Smooth muscle cell of trachea (primary cell): ENCODE measurements at places on chromosomes 7 and 10. TPM values are rescaled to one million over a fixed set of nuclear protein-coding genes. Genes with fewer than 3 reads are reported as not detected.

Gene TFPI2
- total RNA-seq, result 6.6 and 14.5 TPM in 2 replicates

Gene HPSE2
- total RNA-seq, result not detected in 2 replicates

Gene NODAL
- total RNA-seq, result not detected in 2 replicates

Gene BUB3
- 133 and 200 TPM in 2 replicates for total RNA-seq

Gene SLC26A3
- not detected in 2 replicates for total RNA-seq

Gene MAP3K8
- total RNA-seq, result 11.1 and 12.6 TPM in 2 replicates

Gene NPY4R2
- 0.17 TPM in 1 of 2 replicates, not detected in the other for total RNA-seq

Gene AKR1E2
- 10.1 and 17.0 TPM in 2 replicates for total RNA-seq

Gene OR6V1
- not detected in 2 replicates for total RNA-seq

Gene PI4K2A
- total RNA-seq, result 24.3 and 40.2 TPM in 2 replicates

Gene KIAA1549
- 0.44 and 0.99 TPM in 2 replicates for total RNA-seq

Gene GHRHR
- total RNA-seq, result not detected in 2 replicates

Gene UPP1
- 6.0 and 6.5 TPM in 2 replicates for total RNA-seq

Gene SOSTDC1
- 0.15 TPM in 1 of 2 replicates, not detected in the other for total RNA-seq

Gene MOSPD3
- total RNA-seq, result 7.1 and 7.9 TPM in 2 replicates

Gene CALHM1
- total RNA-seq, result not detected in 2 replicates

Gene THNSL1
- total RNA-seq, result 5.8 and 6.1 TPM in 2 replicates

Gene FOXP2
- total RNA-seq, result 10.9 and 11.9 TPM in 2 replicates

Gene SPDYE1
- not detected in 2 replicates for total RNA-seq

Gene PTPN20
- 0.33 and 0.73 TPM in 2 replicates for total RNA-seq

Gene GCC1
- total RNA-seq, result 25.6 and 34.2 TPM in 2 replicates

Gene PRSS1
- not detected in 2 replicates for total RNA-seq

Gene ASAH2B
- 1.3 and 1.6 TPM in 2 replicates for total RNA-seq

Gene OLAH
- total RNA-seq, result not detected in 2 replicates

Gene C10orf53
- total RNA-seq, result not detected in 2 replicates

Gene AGAP9
- total RNA-seq, result 5.2 and 5.5 TPM in 2 replicates

Gene ADAMTS14
- 14.8 and 29.4 TPM in 2 replicates for total RNA-seq

Gene FXYD4
- not detected in 2 replicates for total RNA-seq

Gene COL17A1
- total RNA-seq, result under 0.01 and 1.6 TPM in 2 replicates

Gene EPHA1
- under 0.01 and 0.15 TPM in 2 replicates for total RNA-seq

Gene EMX2
- not detected in 2 replicates for total RNA-seq

Gene TACC2
- total RNA-seq, result 2.6 and 8.1 TPM in 2 replicates

Gene UBE2D1
- total RNA-seq, result 11.3 and 12.7 TPM in 2 replicates

Gene ETV1
- 19.2 and 45.4 TPM in 2 replicates for total RNA-seq

Gene H2BK1
- total RNA-seq, result not detected in 2 replicates

Gene HMX3
- not detected in 2 replicates for total RNA-seq

Gene CALCR
- total RNA-seq, result not detected in 2 replicates

Gene FGFR2
- 0.15 and 0.17 TPM in 2 replicates for total RNA-seq

Gene BTBD16
- 0.15 TPM in 1 of 2 replicates, not detected in the other for total RNA-seq
